ENCODE measurements at places on chromosomes 7 and 10. TPM values are rescaled to one million over a fixed set of nuclear protein-coding genes. Genes with fewer than 3 reads are reported as not detected.

PDGFA gene
- total RNA-seq, result 15.9 TPM

DNA sequence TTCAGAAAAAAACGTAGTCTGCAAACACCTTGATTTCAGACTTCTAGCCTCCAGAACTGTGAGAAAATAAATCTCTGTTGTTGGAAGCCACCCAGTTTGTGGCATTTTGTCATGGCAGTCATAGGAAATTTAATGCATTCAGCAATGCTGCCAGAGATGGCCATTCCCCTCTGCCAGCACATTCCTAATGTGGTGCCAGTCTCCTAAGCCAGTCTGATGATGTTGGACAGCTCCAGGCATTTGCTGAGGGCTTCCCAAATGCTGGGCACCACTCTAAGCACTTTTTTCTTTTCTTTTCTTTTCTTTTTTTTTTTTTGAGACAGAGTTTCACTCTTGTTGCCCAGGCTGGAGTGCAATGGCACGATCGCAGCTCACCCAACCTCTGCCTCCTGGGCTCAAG is 666.7 kb upstream of the C7orf33 start:
- H3K4me1 ChIP-seq, result no peaks in the 10 kb centered on the region
- H3K27me3 ChIP-seq, result no peaks in the 10 kb centered on the region
- no peak overlapping the region for H3K27ac ChIP-seq
- no peak for DNase-seq

DNA sequence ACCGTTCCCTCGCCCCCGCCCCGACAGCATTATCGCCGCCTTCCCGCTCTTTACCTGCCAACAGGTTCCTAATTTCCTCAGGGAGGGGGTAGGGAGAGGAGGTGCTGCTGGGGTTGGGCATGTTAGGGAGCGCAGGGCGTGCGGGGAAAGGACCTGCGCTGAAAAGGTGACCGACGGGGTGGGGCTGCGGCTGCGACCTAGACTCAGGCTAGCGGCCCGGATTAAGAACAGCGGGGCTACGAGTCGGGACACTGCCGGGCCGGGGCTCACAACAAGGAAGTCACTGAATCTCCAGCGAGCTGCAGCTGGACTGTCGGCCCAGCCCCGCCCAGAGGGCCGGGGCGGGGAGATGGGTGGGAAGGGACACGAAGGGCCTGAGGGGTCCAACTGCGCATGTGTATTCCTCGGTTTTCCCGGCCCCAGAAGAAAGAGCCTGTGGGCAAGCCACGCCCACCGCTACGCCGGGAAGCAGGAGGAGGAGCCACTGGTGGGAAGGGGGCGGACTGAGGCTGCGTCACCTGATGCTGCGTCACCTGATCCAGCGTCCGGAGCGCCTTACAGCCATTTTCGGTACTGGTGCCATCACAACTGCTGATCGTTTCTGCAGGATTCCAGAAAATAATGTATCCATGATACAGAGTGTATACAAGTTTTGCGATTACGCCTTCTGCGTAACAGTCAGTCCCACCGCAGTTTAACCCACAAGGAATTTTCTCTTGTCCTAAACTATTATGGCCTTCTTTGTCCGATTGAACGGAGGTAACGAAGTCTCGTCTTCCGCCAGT is at the start of gene SKAP2:
SKAP2 (minus strand) TSS at position 282 of the 785 bp plus-strand sequence; CDS start at position 121, 161 bp downstream.
- no peaks in the 10 kb centered on the region for H3K27me3 ChIP-seq
- DNase-seq, result peak; percentile 98
- no peaks in the 10 kb centered on the region for H3K36me3 ChIP-seq
- H3K4me1 ChIP-seq, result peaks cover 5% of the 10 kb centered on the region

DNA sequence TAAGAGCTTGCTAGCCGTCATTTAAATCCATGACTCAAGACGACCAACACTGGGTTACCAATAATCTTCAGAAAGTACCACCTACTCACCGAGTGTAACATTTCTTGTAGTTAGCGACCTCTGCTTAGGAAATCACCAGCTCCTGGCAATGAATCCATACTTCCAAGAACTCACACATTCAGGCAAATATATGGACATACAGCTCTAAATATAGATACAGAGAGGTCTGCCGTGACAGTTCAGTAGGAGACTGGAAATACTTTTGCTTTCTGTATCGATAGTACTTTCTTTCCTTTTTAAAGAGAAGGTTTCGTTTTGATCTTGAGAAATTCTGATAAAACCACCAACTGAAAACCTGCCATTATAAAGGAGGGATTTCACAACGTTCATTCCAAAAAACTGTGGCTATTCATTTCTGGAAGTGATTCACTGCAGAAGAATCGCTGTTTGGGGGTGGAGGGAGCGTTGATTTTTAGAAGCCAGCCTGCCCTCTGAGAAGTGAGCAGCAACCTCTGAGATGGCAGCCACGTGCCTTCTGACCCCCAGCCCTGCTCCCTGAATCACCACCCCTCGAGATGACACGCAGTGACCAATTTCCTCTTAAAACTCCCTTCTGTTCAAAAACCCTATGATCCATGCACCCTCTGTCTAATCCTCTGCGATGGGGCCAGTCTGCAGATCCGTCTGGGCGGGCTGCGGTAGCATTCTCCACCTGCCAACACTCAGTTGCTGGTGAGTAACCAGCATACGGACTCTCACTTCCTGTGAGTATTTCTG is 179.0 kb upstream of the KLF14 start:
- no peaks in the 10 kb centered on the region for H3K27me3 ChIP-seq
- peak; percentile 83 for DNase-seq
- H3K4me3 ChIP-seq, result peak overlapping the region; percentile 70
- peaks cover 80% of the 10 kb centered on the region for H3K4me1 ChIP-seq
- peak overlapping the region; percentile 94 for H3K27ac ChIP-seq
